Mucosa of gallbladder (tissue), 1 donor: ENCODE measurements at places on chromosomes 13 and 19.

GRCh38 chr19:12581100-12581499 lies 29.5 kb downstream of the ZNF490 start:
- no peak for DNase-seq

- no peak for DNase-seq
Observed at GRCh38 chr13:27654059-27654458, 32.4 kb downstream of the POLR1D start.

- DNase-seq: no peak
Observed at GRCh38 chr13:95032121-95032520, 269.1 kb downstream of the ABCC4 start.

DNA sequence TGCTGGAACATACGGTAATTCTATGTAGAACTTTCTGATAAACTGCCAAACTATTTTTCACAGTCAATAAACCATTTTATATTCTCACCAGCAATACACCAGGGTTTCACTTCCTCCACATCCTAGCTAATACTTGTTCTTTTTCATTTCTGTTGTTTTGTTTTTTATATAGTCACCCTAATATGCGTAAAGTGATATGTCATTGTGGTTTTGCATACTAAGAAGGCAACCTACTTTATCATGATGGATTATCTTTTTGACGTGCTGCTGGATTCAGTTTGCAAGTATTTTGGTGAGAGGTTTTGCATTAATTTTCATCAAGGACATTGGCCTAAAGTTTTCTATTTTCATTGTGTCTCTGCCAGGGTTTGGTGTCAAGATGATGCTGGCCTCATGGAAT lies 1384.1 kb downstream of the UQCRFS1 start:
- no peak for DNase-seq

DNA sequence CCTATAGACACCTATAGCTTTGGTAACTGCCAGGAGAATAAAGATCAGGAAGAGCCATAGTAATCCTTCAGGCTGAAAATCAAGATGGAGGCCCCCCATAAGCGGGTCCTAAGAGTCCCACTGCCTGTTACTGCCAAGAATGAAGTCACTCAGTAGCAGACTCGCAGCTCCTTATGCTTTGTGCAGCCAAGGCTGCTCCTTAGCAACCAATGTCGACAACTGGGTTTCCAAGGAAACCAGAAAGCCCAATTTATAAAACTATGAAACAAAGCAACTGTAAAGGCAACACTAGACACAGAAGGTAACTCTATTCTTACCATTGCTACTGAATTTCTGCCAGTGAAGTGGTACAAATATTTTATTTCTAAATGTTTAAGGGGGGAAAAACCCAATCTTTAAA lies 56.5 kb downstream of the DCLK1 start:
- DNase-seq: no peak

DNA sequence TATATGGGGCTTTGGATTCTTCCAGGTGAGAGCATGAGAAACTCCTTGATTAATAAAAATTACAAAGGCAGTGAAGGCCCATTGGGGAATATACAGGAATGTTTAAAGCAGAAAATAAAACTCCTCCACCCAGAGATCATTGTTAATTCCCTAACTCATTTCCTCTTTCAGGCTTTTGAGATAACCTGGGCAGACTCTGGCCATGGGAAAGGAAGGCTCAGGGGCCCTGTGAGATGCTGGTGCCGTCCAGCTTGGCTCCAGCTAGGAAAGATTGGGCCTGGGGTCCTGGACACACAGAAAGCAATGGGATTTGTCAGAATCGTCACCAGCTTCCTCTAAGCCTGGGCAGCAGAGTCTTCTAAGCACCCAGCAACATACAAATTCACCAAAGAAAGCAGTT lies 36.8 kb upstream of the SPATA13 start:
- no peak for DNase-seq

- no peak for DNase-seq
Observed at GRCh38 chr19:45477186-45477585, 9.4 kb downstream of the FOSB start.

GRCh38 chr13:20000062-20000552 lies 41.6 kb downstream of the ZMYM2 start:
- DNase-seq: no peak

DNA sequence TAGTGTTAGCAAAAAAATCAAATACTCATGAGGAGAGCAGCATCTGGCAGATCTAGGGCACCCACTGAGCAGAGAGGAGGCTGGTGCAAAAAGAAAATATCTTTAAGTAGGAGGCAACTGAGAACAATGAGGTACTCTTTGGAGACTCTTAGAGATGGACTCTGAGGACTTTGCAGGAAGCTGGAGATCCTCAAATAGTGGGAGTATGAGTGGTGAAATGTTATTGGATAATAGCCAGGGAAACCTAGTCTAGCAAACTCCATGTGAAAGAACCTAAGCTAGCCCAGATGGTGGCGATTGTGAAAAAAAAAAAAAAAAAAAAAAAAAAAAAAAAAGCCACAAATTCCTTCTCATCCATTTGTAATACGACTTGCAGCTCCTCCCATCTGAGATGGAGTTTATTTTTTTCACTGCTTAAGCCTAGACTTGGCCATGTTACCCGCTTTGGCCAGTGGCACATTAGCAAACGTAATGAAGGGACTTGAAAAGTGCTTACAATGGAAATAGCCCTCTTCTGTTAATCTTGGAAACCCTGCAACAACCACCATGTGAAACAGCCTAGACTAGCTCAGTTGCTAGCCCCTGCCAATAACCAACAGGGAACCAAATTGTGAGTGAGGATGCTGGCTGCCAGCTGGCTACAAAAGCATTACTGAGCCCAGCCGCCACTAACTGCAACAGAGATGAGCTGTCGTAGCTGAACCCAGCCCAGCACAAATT lies 476.2 kb downstream of the KLF12 start:
- DNase-seq: peak; percentile 20

GRCh38 chr19:15210323-15210781 lies 9.6 kb upstream of the NOTCH3 start:
- no peak for DNase-seq

GRCh38 chr13:113041896-113042295 lies 63.7 kb upstream of the F7 start:
- no peak for DNase-seq

GRCh38 chr19:43664018-43664417 lies 6.0 kb downstream of the PLAUR start:
- no peak for DNase-seq

DNA sequence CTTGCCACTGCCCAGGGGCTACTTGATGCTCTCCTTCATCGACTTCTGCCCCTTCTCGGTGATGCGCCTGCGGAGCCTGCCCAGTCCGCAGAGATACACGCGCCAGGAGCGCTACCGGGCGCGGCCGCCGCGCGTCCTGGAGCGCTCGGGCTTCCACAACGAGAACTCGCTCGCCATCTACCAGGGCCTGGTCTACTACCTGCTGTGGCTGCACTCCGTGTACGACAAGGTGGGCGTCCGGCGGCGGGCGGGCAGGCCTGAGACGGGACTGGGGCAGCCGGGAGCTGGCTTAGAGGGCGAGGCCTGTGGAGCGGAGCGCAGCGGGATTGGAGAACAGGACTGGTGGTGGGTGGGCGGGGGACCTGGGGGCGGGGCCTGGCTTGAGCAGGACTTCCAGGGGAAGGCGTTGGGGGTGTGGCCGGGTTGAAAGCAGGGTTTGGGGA lies 12.7 kb upstream of the PSMD8 start:
- DNase-seq: peak; percentile 62

- no peak for DNase-seq
Observed at GRCh38 chr13:28333204-28333881, 161.6 kb downstream of the FLT1 start.

DNA sequence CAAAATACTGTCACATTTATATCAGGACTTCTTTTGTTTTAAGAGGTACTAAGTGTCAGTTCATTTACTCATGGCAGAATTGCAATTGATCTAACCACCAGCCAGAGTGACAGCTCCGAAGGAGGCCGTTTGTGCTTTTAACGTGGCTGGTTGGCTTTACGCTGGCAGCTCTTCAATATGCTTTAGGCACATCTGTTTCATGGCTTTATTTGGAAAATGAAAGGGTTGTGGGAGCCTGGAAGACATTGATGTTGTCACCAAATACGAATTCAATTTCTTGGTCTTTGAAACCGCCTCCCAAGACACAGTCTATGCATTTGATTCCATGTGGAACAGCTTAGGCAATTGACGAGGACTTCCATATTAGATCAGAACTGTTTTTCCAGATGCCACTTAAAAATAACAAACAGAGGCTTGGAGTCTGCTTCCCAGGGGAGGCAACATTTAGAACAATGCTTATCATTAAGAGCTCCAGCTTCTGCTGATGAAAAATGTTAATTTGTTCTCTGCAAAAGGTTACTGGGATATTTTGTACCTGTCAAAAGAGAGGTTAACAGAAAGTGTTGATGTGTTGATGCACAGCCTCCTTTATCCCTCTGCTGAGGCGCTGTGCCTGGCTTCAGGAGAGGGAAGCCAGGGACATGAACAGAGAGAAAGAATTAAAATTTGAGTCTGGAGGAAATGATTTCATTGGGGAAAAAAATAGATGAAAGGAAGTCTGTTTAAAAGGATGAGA lies 64.0 kb upstream of the TNFRSF19 start:
- DNase-seq: no peak

GRCh38 chr19:789701-790060 lies 7.6 kb upstream of the PTBP1 start:
- DNase-seq: no peak

DNA sequence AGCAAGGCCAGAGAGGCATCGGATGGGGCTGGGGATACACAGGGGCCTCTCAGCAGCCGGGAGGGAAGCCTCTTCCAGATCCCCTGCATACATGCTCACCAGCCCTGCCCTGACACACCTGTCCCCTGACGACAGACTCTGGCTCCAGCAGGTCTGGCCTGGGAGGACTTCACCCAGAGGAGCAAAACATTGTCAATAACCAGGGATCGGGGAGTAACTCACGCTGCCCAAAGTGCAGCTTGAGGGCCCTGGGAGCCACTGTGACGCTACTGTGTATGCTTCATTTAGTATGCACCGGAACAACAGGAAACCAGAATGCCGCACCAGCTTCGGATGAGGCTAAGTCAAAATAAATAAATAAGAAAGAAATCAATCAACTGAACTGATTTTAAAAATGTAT lies 12.4 kb upstream of the CD22 start:
- no peak for DNase-seq

GRCh38 chr19:40139533-40140287 lies 49.0 kb upstream of the ZNF780A start:
- DNase-seq: no peak

GRCh38 chr13:112791663-112792440 lies 102.0 kb downstream of the ATP11A start:
- DNase-seq: no peak

- DNase-seq: no peak
Observed at GRCh38 chr19:50562996-50563395, 5.2 kb downstream of the LRRC4B start.

GRCh38 chr19:41691268-41691970 lies 3.3 kb upstream of the CEACAM7 start:
- no peak for DNase-seq

- DNase-seq: no peak
Observed at GRCh38 chr13:111872475-111873150, 194.3 kb upstream of the SOX1 start.

- DNase-seq: no peak
Observed at GRCh38 chr13:85241060-85241459, 558.2 kb downstream of the SLITRK6 start.

GRCh38 chr13:38542601-38543000 lies 144.3 kb upstream of the FREM2 start:
- DNase-seq: no peak

DNA sequence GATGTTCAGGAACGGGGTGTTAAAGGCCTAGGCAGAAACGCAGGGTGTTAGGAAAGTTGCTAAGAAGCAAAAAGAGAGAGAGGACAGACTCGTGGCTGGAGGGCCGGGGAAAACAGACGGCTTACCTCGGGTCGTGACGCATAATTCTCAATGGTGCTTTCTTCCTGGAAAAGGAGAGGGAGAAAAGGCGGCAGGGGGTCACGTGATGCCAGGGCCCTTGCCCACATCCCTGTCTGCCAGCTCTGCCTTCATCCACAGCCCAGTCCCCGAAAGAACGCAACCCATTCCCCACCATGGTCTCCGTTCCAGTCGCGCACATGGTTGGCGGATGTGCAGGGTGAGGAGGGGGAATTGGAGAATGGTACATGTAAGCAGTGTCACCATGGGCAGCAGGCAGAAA lies 1.6 kb downstream of the KRTDAP start:
- DNase-seq: no peak

DNA sequence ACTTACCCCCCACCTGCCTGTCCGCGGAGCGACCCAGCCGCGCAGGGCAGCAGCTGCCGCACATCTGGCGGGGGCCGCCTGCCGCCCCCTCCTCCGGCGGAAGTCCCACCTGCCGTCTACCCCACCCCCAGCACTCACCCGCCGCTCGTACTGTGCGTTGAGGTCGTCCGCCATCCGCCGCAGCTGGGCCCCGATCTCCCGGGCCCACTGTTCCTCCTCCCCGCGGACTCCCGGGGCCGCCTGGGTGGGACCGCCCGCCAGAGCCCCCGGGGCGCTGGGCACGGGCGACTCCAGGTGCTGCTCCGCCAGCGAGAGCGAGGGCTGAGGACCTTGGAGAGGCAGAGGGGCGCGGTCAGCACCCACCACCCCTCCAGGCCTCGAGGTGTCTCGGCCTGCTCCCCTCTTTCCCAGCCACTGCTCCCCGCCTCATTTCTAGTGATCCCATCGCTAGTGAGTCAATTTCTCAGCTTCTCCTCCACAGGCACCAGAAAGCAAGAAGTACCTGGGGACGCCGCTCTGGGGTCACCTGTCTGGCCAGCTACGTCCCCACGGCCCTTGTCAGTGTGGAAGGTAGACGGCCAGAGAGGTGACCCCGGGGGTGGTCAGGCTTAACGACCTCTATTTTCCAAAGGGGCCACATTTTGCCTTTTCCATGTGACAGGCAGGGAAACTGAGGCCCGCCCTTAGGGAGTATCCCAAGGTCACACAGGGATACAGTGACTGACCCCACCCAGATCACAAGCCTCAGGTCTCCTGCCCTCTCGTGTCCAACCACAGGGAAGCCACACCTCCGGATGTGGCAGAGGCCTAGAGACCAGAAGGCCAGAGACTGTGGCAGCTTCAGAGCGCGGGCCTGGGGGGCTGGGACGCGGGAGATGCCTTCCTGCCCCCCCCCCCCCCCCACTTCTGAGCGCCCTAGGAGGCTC lies 4.3 kb downstream of the BBC3 start:
- peak; percentile 81 for DNase-seq

DNA sequence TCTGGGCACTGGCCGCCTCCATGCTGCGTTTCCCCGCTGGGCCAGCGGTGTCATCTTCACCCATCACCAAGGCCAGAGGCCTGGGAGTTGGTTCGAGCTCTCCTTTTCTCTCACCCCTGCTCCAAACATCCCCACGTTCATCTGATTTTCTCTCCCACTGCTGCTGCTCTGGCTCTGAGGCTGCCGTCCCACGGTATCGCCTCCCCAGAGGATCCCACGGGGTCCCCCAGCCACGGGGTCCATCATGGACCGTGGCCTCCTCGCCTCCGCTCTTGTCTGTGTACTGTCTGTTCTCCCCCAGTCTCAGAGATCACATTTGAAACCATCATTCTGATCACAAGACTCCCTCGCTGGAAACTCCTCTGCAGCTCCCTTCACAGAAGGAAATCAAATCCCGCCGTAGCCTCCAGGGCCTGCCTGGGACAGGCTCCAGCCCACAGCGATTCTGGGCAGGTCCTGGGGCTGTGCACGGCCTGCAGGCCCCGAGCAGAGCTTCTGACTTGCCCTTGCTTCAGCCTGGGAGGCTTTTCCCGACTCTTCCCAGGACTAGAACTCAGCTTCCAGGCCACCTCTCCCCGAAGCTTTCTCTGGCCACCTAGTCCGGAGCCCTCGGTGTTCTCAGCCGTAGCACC lies 64.2 kb downstream of the SOX1 start:
- no peak for DNase-seq

- DNase-seq: no peak
Observed at GRCh38 chr13:33158816-33159215, 126.7 kb downstream of the STARD13 start.
